Endothelial cell of coronary artery (primary cell): ENCODE measurements at places on chromosomes 2 and 18. TPM values are rescaled to one million over a fixed set of nuclear protein-coding genes. Genes with fewer than 3 reads are reported as not detected.

METTL21A gene
- 7.0 and 14.5 TPM in 2 replicates for total RNA-seq

SERPINB4 gene
- total RNA-seq: not detected in 2 replicates

KLHL41 gene
- 0.09 and 0.19 TPM in 2 replicates for total RNA-seq

CTAGE1 gene
- 0.09 TPM in 1 of 2 replicates, not detected in the other for total RNA-seq

TACR1 gene
- total RNA-seq: not detected in 2 replicates

CFAP65 gene
- total RNA-seq: under 0.01 TPM in 1 of 2 replicates, not detected in the other

TRAPPC12 gene
- 43.8 and 50.3 TPM in 2 replicates for total RNA-seq

IL1RN gene
- total RNA-seq: not detected in 2 replicates

FAM237A gene
- total RNA-seq: not detected in 2 replicates

TMEM198 gene
- total RNA-seq: 0.09 TPM in 1 of 2 replicates, not detected in the other

UGT1A6 gene
- total RNA-seq: not detected in 2 replicates

DCC gene
- under 0.01 TPM in 1 of 2 replicates, not detected in the other for total RNA-seq

INHBB gene
- total RNA-seq: 2.4 and 9.0 TPM in 2 replicates

SOX11 gene
- total RNA-seq: not detected in 2 replicates

CRYGC gene
- not detected in 2 replicates for total RNA-seq

PSTPIP2 gene
- total RNA-seq: 4.8 TPM in 2 replicates

POTEE gene
- total RNA-seq: 0.09 and 0.19 TPM in 2 replicates

KCNE4 gene
- total RNA-seq: 1.1 TPM in 1 of 2 replicates, not detected in the other

CCDC85A gene
- 11.2 and 24.1 TPM in 2 replicates for total RNA-seq

GBX2 gene
- total RNA-seq: 3.3 and 4.5 TPM in 2 replicates

CNTNAP5 gene
- total RNA-seq: 0.09 TPM in 1 of 2 replicates, not detected in the other

CNDP2 gene
- 62.6 and 64.7 TPM in 2 replicates for total RNA-seq

SCYGR5 gene
- not detected in 2 replicates for total RNA-seq
